ENCODE measurements at places on chromosomes 16 and 17. TPM values are rescaled to one million over a fixed set of nuclear protein-coding genes. Genes with fewer than 3 reads are reported as not detected.

Gene PRR29
- total RNA-seq = 6.9 TPM

Gene TLCD2
- total RNA-seq = 0.92 TPM

Gene ITPRIPL2
- total RNA-seq = 9.5 TPM

Gene EPX
- total RNA-seq = not detected

Gene CCL17
- not detected for total RNA-seq

Gene KRTAP9-2
- not detected for total RNA-seq

Gene TOP2A
- total RNA-seq = 38.5 TPM

Gene CORO1A
- 20.1 TPM for total RNA-seq

Gene SAT2
- total RNA-seq = 30.7 TPM

Measured in diencephalon (tissue), 1 donor.